Thoracic aorta (tissue), 2 donors: ENCODE measurements at places on chromosomes 5 and 9. TPM values are rescaled to one million over a fixed set of nuclear protein-coding genes. Genes with fewer than 3 reads are reported as not detected.

IL5 gene
- total RNA-seq, result not detected

SMIM33 gene
- total RNA-seq, result not detected

CFAP90 gene
- not detected for total RNA-seq

ORM1 gene
- total RNA-seq, result not detected

- no peaks in the 10 kb centered on the region for H3K36me3 ChIP-seq
- H3K27ac ChIP-seq, result no peak overlapping the region
- DNase-seq, result no peak
- H3K4me1 ChIP-seq, result no peaks in the 10 kb centered on the region
These were observed 15.1 kb upstream of the CARTPT start for GRCh38 chr5:71703941-71704340.

DNA sequence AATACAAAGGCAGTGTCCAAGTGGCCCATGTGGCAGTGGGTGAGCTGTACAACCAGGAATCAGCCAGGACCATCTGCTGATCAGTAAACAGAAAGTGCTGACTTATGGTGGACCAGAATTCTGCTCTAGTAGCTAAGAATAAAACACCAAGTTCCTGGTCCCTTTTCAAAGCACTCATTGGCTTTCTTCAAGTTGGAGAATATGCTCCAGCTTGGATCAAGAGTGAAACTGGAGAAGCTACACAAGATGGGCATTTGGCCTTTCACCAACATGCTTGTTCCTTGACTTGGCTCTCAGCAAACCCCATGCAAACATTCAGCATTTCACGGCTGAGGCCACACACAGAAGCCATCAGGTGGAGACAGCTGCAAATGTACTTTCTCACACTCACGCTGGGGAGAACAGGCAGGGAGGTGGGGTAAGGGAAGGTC is 32.1 kb downstream of the MARCHF3 start:
- H3K36me3 ChIP-seq, result no peaks in the 10 kb centered on the region
- H3K27me3 ChIP-seq, result no peaks in the 10 kb centered on the region
- no peak overlapping the region for H3K4me3 ChIP-seq
- no peak overlapping the region for H3K27ac ChIP-seq

GRCh38 chr9:4743131-4743875 is 2.3 kb upstream of the AK3 start:
- H3K4me3 ChIP-seq, result no peak overlapping the region
- H3K36me3 ChIP-seq, result no peaks in the 10 kb centered on the region
- H3K4me1 ChIP-seq, result peaks cover 11% of the 10 kb centered on the region
- DNase-seq, result no peak
- no peaks in the 10 kb centered on the region for H3K27me3 ChIP-seq

GRCh38 chr5:132608107-132608506 is 49.9 kb upstream of the IL13 start:
- no peaks in the 10 kb centered on the region for H3K27me3 ChIP-seq
- H3K4me1 ChIP-seq, result no peaks in the 10 kb centered on the region
- H3K4me3 ChIP-seq, result no peak overlapping the region
- no peak for DNase-seq
- H3K27ac ChIP-seq, result no peak overlapping the region

- no peaks in the 10 kb centered on the region for H3K4me1 ChIP-seq
- no peaks in the 10 kb centered on the region for H3K36me3 ChIP-seq
- no peak overlapping the region for H3K27ac ChIP-seq
- H3K4me3 ChIP-seq, result no peak overlapping the region
These were observed 202.2 kb upstream of the VLDLR start for GRCh38 chr9:2419347-2419746.

- DNase-seq, result peak; percentile 10
- H3K36me3 ChIP-seq, result no peaks in the 10 kb centered on the region
- peaks cover 23% of the 10 kb centered on the region for H3K4me1 ChIP-seq
- peak overlapping the region; percentile 92 for H3K27ac ChIP-seq
These were observed 837 bp downstream of the UIMC1 start for GRCh38 chr5:177005619-177006264.

DNA sequence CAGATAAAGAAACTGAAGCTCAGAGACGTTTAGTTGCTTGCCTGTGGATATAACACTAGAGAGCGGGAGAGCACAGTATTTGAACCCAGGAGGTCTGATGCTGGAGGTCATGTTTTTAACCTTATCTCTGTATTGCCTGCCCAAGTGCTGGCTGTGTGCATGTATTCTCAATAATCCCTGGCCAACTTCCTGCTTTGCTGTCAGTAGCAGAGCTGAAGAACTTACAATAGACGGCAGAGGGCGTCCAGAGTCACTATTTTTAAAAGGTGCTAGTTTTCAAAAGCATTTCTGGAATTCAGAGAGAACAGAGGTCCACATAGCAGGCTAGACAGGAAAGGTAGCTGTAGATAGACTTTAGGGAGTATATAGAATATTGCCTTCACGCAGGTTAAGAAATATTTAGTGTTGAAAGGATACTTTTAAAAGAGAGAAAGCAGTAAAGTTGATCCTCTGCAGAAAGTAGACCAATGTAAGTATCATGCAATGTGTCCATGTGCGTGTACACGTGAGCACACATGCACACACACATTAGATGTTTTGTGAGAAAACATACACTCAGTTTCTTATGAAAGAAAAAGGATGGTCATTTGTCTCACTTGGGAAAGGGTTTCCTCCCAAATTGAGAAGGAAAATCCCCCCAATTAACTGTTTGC is 46.3 kb downstream of the PTCD2 start:
- no peak overlapping the region for H3K4me3 ChIP-seq
- DNase-seq, result peak; percentile 33
- no peaks in the 10 kb centered on the region for H3K36me3 ChIP-seq
- H3K27me3 ChIP-seq, result no peaks in the 10 kb centered on the region

GRCh38 chr9:129697656-129698253 is 32.3 kb downstream of the PRRX2 start:
- no peaks in the 10 kb centered on the region for H3K27me3 ChIP-seq
- H3K27ac ChIP-seq, result peak overlapping the region; percentile 97
- H3K4me1 ChIP-seq, result peaks cover 33% of the 10 kb centered on the region
- DNase-seq, result peak; percentile 51

DNA sequence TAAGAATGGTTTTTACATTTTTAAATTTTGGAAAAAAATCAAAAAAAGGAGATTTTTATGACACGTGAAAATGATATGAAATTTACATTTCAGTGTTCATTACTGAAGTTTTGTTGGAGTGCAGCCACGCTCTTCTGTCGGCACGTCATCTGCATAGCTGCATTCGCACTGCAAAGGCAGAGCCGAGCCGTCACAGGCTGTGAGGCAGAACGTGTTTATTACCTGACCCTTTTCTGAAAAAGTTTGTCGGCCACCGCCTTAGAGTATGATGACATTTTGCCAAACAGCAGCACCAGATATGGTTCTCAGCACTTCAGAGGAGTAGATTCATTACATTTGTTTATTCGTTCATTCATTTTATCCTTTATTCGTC is 24.1 kb downstream of the HRH2 start:
- peak overlapping the region; percentile 51 for H3K4me3 ChIP-seq
- H3K27me3 ChIP-seq, result no peaks in the 10 kb centered on the region
- no peak for DNase-seq
- H3K4me1 ChIP-seq, result peaks cover 7% of the 10 kb centered on the region
- H3K36me3 ChIP-seq, result no peaks in the 10 kb centered on the region

GRCh38 chr5:40652441-40653220 is 27.1 kb upstream of the PTGER4 start:
- H3K4me3 ChIP-seq, result no peak overlapping the region
- no peaks in the 10 kb centered on the region for H3K27me3 ChIP-seq
- H3K4me1 ChIP-seq, result no peaks in the 10 kb centered on the region
- H3K36me3 ChIP-seq, result no peaks in the 10 kb centered on the region

DNA sequence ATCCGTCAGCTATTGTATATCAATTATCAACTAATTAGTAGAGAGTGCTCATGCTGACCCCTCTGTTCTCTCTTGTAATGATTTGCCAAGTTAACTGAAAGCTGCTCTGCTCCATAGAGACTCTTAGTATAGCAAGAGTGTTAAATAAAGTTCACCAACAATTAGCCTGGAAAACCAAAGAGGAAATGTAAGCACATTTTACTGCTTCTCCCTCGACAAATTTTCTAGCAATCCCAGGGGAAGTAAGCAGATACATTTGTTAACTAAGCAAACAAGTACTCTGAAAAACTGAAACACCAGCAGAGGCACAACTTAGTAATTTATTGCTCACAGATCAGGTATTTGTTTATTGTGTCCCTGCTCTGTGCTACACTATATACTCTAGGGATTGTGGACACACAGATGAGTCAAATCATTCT is 162.2 kb downstream of the GLIS3 start:
- peaks cover 13% of the 10 kb centered on the region for H3K4me1 ChIP-seq
- H3K4me3 ChIP-seq, result no peak overlapping the region
- DNase-seq, result no peak
- no peaks in the 10 kb centered on the region for H3K36me3 ChIP-seq
- no peaks in the 10 kb centered on the region for H3K27me3 ChIP-seq

- DNase-seq, result no peak
- H3K27ac ChIP-seq, result no peak overlapping the region
- no peaks in the 10 kb centered on the region for H3K4me1 ChIP-seq
- no peaks in the 10 kb centered on the region for H3K36me3 ChIP-seq
These were observed 362.7 kb downstream of the DMRTA1 start for GRCh38 chr9:22809371-22809770.
